Testis (tissue), 5 donors: ENCODE measurements at places on chromosomes 11 and 22. TPM values are rescaled to one million over a fixed set of nuclear protein-coding genes. Genes with fewer than 3 reads are reported as not detected.

GRCh38 chr11:19817870-19818269 lies 105.2 kb downstream of the NAV2 start:
- DNase-seq = no peak
- no peaks in the 10 kb centered on the region for H3K27me3 ChIP-seq
- H3K36me3 ChIP-seq = no peaks in the 10 kb centered on the region
- no peaks in the 10 kb centered on the region for H3K4me1 ChIP-seq

DNA sequence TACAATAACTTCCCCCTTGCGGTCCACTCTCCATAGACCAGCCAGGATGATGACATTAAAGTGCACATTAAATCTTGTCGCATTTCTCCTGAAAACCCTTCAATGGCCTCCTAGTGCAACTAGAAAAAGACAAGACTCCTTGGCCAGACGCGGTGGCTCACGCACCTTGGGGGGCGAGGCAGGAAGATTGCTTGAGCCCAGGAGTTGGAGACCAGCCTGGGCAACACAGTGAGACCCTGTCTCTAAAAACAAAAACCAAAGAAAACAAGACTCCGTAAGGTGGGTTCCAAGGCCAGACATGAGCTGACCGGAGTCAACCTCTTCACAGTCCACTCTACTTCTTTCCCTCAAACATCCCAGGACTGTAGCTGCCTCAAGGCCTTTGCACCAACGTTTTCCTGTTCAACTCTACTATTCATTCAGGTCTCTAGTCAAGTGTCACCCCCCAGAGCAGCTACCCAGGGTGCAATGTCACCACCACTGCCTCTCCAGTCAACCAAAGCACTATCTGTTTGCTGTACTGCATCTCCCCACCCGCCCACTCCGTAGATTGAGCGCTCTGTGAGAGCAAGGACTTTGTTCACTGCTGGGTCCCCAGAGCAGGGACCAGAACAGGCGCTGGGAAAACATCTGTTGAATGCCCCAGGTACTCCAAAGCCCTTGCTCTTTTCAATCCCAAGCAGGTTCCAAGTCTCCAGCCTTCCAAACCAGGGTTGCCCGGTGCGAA lies 739 bp downstream of the ZMAT5 start:
- H3K27me3 ChIP-seq = no peaks in the 10 kb centered on the region
- peak; percentile 26 for DNase-seq
- peak overlapping the region; percentile 89 for H3K4me3 ChIP-seq
- no peaks in the 10 kb centered on the region for H3K36me3 ChIP-seq

Gene OR8K5
- total RNA-seq = 0.87 TPM

GRCh38 chr11:69419662-69420395 lies 61.6 kb upstream of the LINC01488 start:
- no peak overlapping the region for H3K4me3 ChIP-seq
- no peak overlapping the region for H3K27ac ChIP-seq
- no peaks in the 10 kb centered on the region for H3K36me3 ChIP-seq
- H3K27me3 ChIP-seq = no peaks in the 10 kb centered on the region
